Left renal pelvis (tissue), 4 donors: ENCODE measurements at places on chromosomes 16 and 17. TPM values are rescaled to one million over a fixed set of nuclear protein-coding genes. Genes with fewer than 3 reads are reported as not detected.

- no peak for DNase-seq
Observed at GRCh38 chr16:57196286-57196685, 10.2 kb downstream of the RSPRY1 start.

- DNase-seq, result no peak
Observed at GRCh38 chr17:82036634-82037091, 834 bp downstream of the DCXR start.

DNA sequence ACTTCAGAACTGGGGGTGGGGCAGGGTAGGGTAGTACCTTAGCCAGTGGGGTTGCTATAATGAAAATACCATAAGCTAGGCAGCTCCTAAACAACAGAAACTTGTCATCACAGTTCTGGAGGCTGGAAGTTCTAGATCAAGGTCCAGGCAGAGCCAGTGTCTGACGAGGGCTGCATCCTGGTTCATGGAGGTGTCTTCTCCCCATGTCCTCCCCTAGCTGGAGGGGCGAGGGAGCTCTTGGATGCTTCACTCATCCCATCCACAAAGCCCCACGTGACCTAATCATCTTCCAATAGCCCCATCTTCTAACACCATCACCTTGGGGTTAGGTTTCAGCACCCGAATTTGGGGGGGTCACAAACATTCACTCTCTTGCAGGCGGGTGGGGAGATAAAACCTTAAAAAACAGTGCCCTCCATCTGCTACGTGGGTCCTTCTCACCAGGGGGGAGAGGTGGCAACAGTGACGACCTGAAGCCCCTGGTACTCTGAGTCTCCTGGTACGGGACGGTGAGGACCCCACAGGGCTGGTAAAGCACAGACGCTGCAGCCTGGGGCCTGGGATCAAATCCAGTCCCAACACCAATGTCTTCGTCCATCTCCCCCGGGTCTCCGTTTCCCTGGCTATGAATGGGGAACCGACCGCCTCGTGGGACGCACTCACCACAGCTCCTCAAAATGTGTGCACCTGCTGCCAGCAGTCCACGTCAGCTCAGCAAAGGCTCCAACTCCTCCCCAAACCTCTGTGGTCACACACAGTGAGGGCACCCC lies 22.8 kb downstream of the RAB40B start:
- no peak for DNase-seq

DNA sequence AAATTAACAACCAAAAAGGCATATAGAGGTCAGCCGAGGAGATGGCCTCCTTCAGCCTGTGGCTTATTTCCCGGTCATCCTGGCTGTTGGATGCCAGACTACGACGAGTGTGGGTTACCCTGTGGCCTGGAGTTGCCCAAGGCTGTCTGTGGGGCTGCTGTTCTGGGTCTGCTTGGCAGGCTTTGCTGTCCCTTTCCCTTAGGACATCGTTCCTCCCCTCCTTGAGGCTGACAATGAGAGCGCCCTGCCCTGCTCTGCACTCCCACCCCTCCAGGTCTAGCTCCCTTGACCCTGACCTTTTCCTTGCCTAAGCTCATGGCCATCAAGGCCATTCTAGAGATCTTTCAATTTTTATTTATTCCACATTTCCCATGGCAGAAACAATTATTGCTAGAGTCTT lies 1.9 kb upstream of the CBFB start:
- no peak for DNase-seq

DNA sequence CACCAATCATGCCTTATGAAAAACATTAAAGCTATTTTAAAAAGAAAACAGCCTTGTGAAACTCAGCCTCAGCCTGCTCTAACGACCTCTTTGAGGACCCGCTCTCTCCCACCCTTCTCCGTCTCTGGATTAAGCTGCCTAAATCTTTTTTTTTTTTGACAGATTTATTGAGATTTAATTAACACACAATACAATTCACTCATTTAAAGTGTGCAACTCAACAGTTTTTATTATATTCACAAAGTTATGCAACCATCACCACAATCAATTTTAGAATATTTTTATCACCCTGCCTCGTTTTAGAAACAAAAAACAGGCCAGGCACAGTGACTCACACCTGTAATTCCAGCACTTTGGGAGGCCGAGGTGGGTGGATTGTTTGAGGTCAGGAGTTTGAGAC lies 8.4 kb downstream of the CDR2L start:
- DNase-seq, result no peak

GRCh38 chr16:74455619-74456289 lies 34.5 kb upstream of the CLEC18B start:
- no peak for DNase-seq

- DNase-seq, result no peak
Observed at GRCh38 chr16:72128701-72129100, 35.1 kb downstream of the DHX38 start.

The ASGR1 gene
- polyA plus RNA-seq, result 3.9 TPM

The TAOK1 gene
- polyA plus RNA-seq, result 50.7 TPM

The KCNH6 gene
- polyA plus RNA-seq, result 1.1 TPM

DNA sequence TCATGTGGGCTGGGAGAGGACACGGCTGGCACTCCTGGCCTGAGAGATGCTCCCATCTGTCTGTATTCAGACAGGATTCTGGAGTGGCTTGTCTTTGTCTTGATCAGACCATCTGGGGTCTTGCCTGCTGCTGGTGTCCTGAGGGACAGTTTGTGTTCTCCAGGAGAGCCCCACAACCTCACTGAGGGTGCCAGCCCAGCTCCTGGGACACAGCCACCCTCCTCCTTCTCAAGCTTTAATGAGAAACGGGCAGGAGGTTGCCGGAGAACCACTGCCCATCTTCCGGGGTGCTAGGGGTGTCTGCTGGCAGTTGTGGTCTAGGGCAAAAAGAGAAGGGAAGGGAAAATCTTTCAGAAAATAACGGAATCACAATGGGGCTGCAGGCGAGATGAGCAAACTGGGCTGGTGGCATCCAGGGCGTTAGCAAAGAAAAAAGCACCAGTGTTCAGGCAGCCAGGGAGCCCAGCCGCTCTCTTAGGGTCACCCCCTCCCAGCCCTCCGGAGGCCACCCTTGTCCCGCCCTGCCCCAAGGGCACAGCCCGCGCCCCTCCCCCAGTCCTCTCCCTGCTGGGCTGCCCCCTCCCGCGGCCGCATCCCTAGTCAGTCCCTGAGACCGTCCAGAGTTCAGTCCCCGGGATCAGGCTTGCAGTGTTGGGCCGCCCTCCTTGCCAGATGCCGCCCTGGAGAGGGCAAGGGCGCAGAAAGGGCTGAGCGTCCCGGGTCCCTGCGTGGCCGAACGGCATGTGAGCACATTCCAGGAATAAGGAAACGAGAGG lies 824.7 kb downstream of the KCNJ18 start:
- no peak for DNase-seq

GRCh38 chr17:75872434-75873351 lies 5.7 kb downstream of the TRIM47 start:
- no peak for DNase-seq

GRCh38 chr17:58318065-58318481 lies 10.5 kb downstream of the TSPOAP1 start:
- no peak for DNase-seq

DNA sequence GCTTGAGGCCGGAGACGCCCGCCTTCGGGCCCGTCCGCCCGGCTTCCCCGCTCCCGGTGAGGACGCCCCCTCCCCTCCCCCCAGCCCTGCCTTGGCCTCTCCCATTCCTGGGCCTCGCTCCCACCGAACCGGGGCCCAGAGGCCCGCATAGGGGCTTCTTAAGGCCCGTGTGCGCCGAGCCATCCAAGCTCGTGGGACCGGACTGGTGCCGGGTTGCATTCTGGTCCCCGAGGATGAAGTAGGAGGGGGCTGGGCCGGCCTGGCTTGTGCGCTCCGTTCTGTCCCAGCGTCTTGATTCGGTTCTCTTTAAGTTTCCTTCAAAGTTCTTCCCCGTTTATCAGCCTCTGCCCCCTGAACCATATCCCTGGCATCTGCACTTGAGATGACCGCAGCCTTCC lies 488 bp downstream of the SENP3 start:
- DNase-seq, result no peak

DNA sequence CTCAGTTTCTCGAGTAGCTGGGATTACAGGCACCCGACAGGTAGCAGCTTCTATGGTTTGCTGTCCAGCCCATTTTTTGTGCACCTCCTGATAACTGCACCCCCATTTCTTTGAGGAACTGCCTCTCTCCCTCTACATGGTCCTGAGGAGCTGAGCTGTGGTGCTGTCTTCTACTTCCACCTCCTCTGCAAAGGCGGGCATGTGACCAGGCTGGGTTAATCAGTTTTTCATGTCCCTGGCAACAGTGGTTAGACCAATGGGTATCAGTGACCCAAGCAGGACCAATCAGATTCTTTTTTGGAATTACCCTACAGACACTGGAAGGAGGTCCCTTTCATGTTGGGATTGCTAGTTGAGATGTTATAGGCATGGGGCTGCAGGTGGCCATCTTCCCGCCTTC lies 41.3 kb downstream of the TBX21 start:
- no peak for DNase-seq

The NPB gene
- polyA plus RNA-seq, result 0.59 TPM

The TLCD3B gene
- 0.73 TPM for polyA plus RNA-seq

The INO80E gene
- 46.4 TPM for polyA plus RNA-seq

The KRTAP2-1 gene
- polyA plus RNA-seq, result not detected

The CD300C gene
- polyA plus RNA-seq, result 0.61 TPM
